ENCODE measurements at places on chromosomes 16 and 17.

DNA sequence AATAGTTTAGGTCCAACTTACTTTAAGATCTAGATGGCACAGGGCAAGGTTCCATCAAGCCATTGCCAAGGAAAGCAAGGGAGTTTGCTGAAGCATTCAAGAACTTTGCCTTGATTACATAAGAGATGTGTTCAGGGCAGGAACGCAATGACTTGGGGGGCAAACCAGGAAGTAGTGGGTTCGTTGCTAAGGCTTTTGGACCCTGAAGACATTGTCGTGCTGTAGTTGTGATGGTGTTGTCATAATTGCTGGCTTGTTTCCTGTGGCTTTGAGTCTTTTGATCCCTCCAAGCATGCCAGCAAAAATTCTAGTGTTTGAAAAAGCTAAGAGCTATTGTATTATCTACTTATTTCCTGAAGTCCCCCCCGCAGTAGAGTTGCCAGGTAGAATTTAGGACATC, 70.7 kb upstream of the HNF1B start:
- no peak for DNase-seq

DNA sequence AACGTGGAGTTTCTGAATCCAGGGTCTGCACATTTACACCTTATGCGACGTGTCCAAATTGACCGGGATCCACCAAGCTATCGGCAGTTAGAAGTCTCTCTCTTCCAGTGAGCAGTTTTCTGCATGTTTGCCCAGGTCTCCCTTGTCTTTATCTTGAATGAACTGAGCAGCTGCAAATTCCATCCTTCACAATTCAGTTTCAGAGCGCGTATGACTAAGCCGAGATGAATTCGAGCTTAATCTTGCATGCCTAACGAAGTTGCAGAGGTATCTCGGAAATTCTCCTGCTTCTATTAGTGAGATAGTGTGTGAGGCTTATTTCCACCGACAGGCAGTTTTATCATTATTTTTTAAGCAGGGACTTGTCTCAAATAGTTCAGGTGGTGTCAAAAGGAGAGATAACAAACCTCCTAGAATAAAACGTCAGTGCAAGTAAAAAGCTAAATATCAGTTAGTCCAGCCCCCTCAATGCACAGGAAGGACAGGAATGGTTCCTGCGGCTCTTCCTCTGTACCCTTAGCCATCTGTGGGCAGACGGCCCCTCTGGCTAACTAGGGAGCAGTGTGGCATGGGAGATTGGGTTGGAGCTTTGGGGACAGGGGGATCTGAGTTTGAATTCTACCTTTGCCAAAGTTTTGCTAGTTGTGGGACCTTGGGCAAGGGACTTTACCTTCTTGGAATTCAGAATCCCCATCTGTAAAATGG, 93.0 kb upstream of the GPR139 start:
- DNase-seq = no peak

DNA sequence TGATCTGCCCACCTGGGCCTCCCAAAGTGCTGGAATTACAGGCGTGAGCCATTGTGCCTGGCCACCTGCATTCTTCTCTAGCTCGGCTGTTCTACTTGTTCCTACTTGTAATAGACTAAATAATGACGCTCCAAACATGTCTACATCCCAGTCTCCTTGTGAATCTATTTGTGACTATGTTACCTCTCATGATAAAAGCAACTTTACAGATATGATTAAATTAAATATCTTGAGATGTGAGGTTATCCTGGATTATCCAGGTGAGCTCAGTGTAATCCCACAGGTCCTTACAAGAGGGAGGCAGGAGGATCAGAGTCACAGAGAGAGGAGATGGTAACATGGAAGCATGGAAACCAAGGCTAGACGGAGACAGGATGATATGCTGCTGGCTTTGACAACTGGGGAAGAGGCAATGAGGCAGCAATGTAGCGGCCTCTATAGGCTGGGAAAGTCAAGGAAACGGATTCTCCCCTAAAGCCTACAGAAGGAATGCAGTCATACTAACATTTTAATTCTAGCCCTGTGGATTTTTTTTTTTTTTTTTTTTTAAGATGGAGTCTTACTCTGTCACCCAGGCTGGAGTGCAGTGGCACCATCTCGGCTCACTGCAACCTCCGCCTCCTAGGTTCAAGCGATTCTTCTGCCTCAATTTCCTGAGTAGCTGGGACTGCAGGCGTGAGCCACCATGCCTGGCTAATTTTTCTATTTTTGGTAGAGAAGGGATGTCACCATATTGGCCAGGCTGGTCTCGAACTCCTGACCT, 5.0 kb upstream of the LASP1 start:
- no peak for DNase-seq

DNA sequence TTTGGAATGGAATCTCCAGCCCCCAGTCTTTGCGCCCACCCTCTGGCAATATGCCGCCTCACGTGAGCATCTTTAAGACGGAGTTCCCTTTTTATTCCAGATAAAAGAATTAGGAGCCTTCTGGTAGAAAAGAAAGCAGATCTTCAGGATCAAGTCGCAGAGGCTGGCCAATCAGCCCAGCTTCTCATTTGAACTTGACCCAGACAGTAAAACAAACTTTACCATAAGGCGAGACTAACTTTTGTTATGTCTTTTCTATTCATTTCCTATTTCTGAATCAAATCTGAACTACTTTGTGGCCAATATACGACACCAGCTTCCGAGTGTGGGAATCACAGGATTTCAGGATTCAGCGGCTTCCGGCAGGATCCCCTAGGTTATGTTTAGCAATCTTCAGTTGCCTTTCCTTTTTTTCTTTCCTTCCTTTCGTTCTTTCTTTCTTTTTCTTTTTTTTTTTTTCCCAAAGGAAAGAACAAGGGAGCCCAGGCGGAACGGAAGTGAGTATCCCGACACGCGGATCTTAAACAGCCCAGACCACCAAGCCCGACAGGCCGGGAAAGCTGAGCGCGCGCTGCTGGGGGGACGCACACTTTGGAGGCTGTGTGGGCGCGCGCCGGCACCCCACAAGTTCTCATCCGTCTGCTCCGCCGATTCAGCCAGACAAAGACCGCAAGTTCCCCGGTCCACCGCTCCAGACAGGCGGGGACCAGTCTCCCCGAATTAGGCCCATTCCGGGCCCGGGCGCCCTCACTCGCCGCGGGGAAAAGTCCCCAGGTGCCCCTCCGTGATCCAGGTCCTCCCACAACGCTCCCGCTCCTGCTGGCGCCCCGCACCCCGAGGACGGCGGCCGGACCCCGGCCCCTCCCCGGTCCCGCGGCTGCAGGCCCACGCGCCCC, 633 bp downstream of the TBC1D16 start:
- peak; percentile 19 for DNase-seq

DNA sequence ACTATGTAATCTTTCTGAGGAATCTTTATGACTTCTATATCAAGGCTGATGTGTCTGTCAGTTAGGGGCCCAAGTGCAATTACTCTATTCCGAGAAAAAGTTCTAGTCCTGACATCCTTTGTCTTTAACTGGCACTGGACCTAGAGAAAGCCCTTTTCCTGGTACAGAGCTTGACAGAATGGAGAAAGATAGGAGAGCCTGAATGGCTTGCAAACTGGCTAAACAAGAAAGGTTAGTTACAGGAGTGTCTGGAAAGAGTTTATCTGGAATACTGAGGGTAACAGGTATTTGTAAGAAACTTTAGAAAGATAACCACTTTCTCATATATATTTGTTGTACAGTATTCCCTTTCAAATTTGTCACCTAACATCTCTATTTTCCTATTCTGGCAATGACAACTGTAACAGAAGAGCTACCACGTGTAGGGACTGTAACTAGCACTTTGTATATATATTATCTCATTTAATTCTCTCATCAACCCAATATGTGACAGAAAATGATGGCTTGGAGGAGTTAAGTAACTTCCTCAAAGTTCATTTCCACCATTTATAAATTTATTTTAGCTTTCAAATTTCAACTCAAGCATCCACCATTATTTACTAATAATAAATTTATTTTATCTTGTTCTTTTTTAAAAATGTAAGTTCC, 97.4 kb upstream of the C17orf78 start:
- DNase-seq = no peak

DNA sequence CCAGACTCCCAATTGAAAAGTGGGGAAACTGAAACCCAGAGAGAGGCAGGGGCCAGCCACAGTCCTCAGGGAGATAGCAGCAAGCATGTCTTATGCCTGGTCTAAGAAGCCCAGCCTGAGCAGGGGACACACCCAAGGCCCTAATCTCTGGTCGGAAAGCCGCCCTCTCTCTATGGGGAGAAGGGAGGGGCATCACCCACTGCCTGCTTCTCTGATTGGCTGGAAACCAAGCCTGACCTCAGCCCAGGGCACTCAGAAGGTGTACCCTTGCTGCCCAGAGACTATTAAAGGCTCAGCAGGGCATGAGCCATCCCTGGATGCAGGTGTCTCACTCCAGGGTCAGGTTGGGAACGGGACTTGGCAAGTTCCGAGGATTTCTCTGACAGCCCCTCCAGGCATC, 5.7 kb upstream of the KRT13 start:
- peak; percentile 34 for DNase-seq

GRCh38 chr16:54703339-54703738, 227.3 kb upstream of the IRX5 start:
- DNase-seq = no peak

DNA sequence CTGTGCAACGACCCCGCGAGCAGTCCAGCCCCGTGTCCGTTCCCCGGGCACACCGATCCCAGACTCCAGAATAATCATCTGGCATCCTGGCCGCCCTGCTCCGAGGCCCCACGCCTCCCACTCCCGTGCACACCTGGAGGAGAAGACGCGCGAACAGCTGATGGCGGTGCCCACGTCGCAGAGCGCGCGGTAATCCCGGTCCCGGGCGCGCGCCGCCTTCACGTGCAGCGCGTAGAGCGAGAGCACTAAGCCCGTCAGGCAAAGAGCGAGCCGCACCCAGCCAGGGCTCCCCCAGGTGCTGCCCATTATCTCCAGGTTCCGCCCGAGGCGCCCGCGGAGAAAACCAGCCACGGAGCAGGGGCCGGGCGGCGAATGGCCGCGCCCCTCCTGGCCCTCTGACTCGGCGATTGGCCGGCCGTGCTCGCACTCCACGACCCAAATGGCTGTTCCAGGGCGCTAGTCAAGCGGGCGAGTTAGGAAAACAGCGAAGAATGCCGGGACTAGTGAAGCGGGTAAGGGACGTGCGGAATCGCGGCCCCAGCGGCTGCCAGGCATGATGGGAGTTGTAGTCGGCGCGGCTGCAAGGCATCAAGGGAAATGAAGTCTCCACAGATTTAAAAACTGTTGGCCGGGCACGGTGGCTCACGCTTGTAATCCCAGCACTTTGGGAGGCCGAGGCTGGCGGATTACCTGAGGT, at the start of gene VKORC1:
TSS of gene VKORC1 (minus strand) at position 374 of the 697 bp plus-strand sequence. CDS start at position 306, 68 bp downstream.
- peak; percentile 95 for DNase-seq

Measured in NCI-H2081 (cell line).